ENCODE measurements at places on chromosomes 5 and 9.

DNA sequence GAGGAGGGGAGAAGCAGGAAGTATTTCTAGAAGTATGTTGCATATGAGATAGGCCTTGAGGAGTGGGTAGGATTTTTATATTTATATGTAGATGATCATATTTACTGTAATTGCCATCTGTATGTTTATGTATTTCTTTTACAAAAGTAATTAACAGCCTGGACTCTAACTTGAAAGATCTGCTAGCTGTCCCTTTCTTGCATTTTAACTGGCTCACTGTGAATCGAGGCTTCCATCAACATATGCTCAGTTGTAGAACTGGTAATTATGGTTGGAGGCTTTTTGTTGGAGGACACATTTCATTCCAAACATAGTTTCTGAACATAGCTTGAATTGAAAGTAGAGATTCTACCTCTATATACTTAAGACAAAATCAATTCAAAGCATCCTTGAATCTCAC, 23.4 kb downstream of the ABLIM3 start:
- DNase-seq = no peak

GRCh38 chr9:86604741-86605140, 250.5 kb upstream of the TUT7 start:
- DNase-seq = no peak

GRCh38 chr9:78296893-78297671, at the start of gene PSAT1:
Gene PSAT1, plus strand, starts transcription at chr9:78297125. Its CDS starts 86 bp downstream, at chr9:78297211.
- DNase-seq = peak; percentile 87

DNA sequence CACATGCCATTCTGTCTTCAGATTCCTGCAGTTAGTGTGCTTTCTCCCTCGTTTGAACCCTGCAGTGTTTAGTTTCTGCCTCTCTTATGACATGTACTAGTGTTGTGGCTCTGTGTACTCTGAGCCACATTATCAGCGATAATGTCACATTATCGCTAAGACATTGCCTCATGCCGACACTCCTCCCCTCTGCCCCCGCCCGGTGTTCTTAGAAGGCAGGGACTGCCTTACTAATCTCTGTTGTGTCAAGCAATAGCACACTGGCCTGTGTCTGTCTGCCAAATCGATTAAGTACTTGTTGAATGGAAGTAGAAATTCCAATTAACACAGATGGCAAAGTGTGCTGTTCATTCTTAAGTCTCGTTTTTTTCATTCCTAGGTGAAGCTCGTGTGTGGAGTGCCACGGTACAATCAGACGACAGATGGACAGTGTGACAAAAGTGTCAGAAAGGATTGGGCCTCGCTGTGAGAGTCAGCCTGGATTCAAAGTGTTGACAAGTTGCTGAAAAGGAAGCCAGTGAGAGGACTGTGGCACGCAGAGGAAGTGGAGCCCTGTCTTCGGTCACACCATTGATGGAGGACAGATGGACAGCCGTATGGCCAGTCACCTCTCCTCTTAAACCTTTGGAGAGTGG, 10.5 kb downstream of the PIK3R1 start:
- no peak for DNase-seq

DNA sequence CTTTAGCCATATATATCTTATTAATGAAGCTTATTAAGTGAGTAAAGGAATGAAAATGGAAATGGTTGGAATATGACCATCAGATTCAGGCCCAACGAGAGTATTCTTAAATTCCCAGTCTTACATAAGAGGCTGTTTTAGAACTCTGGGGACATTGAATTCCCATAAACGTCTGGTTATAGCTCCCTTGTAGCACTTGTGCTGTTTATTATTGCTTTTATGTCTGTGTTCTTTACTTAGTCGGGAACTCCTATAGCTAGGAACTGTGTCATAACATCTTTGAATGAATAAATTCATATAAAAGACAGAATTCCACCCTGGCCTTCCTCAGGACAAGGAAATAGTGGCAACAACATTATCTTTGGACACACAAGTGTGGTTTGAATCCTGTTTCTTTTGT, 58.4 kb downstream of the SH3GL2 start:
- no peak for DNase-seq

DNA sequence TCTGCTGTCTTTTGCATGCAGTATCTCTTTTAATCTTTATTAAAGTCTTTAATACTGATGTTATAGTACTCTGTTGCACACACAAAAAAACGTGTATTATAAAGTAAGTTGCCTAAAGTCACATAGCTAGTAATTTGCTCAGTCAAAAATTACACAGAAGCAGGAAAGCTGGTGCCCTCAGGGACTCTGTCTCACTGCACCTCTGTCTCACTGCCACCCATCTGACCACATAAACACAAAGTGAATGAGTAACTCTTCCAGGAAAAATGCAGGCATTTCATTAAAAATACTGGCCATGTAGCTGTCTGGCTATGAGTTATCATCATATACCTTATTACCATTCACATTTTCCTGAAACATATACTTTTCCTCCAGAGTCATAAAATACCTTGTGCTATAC, 591.7 kb downstream of the CSNK1G3 start:
- no peak for DNase-seq

GRCh38 chr5:17182981-17183380, 34.5 kb upstream of the BASP1 start:
- DNase-seq = no peak

Measured in endothelial cell (in vitro differentiated cells).